ENCODE measurements at places on chromosomes 13 and 19.

- no peak for DNase-seq
Observed at GRCh38 chr13:111122056-111122455, 6.9 kb downstream of the ARHGEF7 start.

DNA sequence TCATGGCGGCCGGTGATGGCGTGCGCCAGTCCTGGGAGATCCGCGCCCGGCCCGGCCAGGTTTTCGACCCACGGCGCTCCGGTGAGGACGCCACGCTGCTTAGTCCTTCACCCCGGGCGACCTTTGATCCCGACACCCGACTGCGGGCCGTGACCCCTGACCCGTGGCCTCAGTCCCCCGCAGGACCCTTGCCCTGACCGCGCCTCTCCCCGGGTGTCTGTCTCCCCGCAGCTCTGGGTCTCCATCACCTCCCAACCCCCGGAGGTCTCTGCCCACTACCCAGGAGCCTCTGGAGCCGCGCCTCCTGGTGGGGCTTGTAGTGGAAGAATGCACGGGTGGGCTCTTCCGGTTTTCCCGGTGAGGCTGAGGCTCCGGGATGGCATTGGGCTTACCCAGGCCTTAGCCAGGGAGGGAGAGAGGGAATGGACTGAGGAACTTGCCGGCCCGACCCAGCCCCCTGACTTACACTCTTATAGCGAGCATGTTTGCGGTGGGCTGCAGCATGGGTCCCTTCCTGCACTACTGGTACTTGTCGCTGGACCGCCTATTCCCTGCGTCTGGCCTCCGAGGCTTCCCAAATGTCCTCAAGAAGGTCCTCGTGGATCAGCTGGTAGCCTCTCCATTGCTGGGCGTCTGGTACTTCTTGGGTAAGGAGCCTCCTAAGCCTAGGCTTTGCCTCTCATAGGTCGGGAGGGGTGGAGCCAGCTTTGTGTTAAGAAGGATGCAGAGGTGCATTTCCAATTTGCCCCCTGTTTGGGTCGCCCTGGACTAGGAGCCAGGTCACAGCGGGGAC, 566 bp downstream of the MPV17L2 start:
- no peak for DNase-seq

DNA sequence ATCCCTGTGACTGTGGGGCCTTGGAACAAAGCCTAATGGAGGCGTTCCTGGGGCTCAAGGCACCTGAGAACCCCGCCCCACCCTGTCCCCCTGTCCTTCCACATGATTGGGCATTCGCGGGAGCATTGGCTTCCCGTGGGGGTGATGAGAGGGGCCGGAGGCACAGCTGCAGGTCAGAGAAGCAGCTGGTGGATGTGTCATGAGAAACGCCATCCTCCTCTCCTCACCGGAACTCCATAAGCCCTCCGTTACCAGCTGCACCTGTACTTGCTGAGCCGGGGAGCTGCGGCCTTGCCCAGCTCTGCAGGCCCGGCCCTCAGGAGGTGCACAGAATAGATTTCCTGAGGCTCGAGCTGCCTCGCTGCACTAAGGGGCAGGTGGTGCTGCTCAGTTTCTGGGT, 42.0 kb downstream of the CAPN12 start:
- no peak for DNase-seq

- no peak for DNase-seq
Observed at GRCh38 chr13:108597943-108598342, 31.5 kb upstream of the MYO16 start.

DNA sequence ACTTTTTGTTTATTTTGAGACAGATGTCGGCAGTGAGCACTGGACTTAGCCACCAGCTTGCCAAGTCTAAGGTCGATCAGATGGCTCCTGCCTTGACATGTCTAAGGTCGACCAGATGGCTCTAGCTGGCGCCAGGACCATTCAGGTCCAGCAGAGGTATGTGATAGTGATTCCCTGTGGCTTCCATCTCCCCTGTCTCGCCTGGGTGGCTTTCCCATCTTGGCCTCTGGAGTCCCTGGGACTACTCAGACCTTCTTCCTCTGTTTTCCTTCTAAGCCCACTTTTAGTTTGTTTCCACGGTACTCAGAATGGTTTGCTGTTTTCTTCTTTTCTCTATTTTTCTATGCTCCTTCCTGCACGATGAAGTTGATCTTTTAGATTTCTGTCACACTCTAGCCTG, 1435.7 kb downstream of the UQCRFS1 start:
- no peak for DNase-seq

DNA sequence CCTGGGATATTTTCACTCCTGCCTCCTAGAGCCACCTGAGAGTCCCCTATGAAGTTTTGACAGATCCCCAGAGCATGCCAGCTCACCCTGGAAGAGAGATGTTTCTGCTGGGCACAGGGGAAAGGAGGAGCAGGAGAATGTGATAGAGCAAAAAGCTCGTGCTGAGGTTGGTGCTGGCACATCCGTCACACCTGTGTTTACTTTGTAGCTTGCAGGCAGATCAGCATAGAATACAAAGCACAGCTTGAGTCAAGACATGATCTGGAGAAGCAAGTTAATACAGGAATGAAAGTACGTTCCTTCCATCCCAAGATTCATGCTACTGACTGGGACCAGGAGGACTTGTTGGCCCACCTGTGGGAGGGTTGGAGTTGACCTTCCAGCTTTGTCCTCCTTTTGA, 46.1 kb downstream of the HSPH1 start:
- no peak for DNase-seq

DNA sequence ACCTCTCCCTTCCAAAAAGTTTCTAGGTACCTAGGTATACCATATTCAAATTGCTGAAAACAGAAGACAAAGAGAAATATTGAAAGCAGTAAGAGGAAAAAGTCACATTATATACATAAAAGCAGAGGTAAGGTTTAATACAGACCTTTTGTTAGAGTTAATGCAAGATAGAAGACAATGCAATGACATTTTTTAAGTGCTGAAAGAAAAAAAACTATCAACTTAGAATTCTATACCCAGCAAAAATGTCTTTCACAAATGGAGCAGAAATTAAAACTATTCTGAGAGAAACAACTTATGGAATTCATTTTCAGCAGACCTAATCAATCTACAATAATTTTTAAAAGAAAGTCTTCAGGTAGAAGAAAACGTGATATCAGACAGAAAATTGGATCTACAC, 77.2 kb downstream of the CRYL1 start:
- DNase-seq, result no peak

DNA sequence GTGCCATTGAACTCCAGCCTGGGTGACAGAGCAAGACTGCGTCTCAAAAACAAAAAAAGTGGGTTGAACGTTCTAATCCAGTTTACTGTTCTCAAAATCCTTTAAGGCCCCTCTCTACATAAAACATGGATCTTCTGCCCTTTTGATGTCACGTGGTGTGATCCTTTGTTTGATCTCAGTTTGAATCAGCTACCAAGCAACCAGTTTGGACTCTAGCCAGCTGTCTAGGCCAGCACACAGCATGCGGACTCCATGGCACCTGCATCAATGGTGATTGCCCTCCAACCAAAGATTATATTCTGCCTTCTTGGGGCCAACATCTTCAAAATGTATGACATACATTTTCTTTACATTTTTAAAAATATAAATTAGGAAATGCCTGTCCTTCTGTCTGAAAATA, 365.4 kb downstream of the NDFIP2 start:
- DNase-seq, result no peak

DNA sequence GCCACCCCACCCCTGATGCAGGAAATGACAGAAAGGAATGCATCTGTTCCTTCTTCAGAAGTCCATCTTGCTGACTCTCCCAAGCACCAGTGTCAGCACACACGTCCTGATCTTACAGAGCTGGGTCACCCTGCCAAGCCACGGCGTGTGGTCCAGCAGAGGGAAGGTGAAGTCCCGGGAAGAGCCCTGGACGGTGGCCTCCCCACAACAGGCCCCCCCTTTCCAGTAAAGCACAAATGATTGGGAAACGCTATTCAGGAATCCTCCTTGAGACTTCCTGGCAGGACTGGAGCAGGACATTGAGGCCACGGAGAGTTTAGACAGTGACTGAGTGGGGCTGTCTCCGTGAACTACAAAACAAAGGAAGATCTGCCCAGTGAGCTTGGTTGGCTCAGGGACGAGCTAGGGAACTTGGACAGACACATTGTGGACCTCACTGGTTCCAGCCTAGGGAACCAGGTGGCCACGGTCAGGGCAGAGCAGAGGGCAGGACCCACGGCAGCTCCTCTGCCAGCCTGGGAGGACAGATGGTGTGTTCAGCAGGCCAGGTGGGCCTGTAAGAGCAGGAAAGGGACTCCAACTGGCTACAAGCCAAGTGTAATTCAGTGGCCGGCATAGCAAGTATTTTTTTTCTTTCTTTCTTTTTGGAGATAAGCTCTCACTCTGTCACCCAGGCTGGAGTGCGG, 41.7 kb downstream of the ELL start:
- DNase-seq, result no peak

DNA sequence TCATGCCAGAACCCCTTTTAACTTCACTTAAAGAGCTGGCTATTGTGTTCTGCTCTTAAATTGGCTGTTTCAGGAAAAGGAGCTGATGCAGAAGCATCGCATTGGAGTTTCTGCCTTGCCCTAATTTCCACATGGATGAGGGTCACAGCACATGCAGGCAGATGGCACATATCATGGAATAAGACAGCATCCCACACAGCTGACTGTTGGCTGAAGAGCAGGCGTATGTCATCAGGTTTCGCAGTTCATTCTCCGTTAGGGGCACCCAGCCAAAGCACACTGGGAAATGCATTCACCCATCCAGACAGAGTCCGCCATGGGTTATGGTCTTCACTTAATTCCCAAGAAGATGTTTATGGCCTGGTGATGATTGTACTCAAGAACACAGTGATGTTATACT, 572.5 kb downstream of the LIG4 start:
- DNase-seq, result no peak

- DNase-seq, result no peak
Observed at GRCh38 chr19:41870401-41870873, 6.6 kb upstream of the CD79A start.

DNA sequence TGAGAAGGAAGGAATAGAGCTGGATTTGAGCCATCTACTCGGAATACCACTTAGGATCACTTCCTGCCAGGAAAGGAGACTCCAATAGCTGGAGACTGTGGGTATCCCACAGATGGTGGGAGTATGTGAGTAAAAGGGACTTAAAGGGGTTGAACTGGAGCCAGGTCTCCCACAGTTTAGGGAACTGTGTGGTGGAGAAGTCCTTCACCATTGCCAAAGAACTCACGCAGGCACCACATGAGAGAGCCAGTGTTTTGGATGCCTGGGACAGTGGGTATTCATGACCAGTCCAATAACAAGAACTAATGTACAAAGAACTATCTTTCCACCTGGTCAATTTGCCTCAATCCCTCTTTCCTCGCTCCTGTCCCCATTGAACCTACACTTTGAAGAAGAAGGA, 24.4 kb upstream of the MYCBP2 start:
- no peak for DNase-seq

DNA sequence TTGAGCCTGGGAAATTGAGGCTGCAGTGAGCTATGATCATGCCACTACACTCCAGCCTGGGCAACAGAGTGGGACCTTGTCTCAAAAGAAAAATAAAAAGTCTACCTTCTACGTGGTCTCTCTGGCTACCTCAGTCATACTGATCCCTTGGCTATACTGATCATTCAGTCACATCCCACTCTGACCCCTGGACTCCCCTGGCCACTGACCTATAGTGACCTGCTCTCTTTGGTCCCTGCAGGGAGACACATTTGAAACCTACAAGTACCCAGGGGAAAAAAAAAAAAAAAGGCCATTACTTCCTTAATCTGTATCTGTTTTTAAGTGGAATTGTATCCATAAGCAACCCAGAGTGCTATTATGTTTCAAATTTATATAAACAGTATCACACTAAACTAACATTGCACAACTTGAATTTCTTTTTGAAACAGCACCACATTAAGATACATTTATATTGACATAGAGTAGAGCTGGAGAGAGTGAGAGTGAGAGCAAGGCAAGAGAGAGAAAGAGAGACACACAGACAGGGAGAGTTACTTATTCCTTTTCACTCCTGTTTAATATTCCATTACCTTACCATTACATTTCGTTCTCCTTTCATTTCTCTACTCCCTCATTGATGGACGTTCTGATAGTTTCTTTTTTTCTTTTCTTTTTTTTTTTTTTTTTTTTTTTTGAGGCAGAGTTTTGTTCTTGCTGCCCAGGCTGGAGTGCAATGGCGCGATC, 23.7 kb upstream of the CERS4 start:
- DNase-seq, result no peak

GRCh38 chr13:75050419-75051046, 431.4 kb downstream of the TBC1D4 start:
- no peak for DNase-seq
